ENCODE measurements at places on chromosomes 2 and 18. TPM values are rescaled to one million over a fixed set of nuclear protein-coding genes. Genes with fewer than 3 reads are reported as not detected.

DNA sequence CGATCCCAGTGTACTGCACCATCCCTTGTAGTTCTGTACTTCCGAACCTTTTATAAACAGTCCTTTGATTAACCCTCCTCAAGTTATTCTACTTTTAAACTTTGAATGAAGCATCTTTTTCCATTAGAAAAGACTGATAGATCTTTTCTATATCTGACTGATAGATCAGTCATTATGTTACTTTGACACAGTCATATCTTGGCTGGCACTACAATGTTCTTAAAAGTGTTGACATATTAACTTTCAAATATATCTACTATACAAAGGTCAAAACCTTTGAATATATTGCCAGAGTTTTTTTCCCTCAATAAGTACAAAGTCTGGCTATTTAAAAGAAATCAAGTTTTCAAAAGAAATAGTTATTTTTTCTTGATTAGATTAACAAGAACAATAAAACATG is 35.4 kb upstream of the NABP1 start:
- H3K36me3 ChIP-seq, result no peaks in the 10 kb centered on the region
- peaks cover 13% of the 10 kb centered on the region for H3K4me1 ChIP-seq

The DCDC2C gene
- total RNA-seq, result 0.38 TPM

GRCh38 chr2:3041841-3042600 is 335.6 kb downstream of the EIPR1 start:
- H3K4me1 ChIP-seq, result peaks cover 10% of the 10 kb centered on the region
- no peak overlapping the region for H3K4me3 ChIP-seq
- no peaks in the 10 kb centered on the region for H3K36me3 ChIP-seq
- H3K27ac ChIP-seq, result peak overlapping the region; percentile 60
- no peak for DNase-seq
- H3K27me3 ChIP-seq, result no peaks in the 10 kb centered on the region

GRCh38 chr18:22912835-22913234 is 20.3 kb upstream of the RBBP8 start:
- no peaks in the 10 kb centered on the region for H3K27me3 ChIP-seq
- no peaks in the 10 kb centered on the region for H3K36me3 ChIP-seq

- peaks cover 62% of the 10 kb centered on the region for H3K4me1 ChIP-seq
- no peak overlapping the region for H3K4me3 ChIP-seq
- no peaks in the 10 kb centered on the region for H3K27me3 ChIP-seq
- no peaks in the 10 kb centered on the region for H3K36me3 ChIP-seq
- no peak overlapping the region for H3K27ac ChIP-seq
- DNase-seq, result no peak
Observed at GRCh38 chr2:2707206-2707991, 376.3 kb upstream of the MYT1L start.

DNA sequence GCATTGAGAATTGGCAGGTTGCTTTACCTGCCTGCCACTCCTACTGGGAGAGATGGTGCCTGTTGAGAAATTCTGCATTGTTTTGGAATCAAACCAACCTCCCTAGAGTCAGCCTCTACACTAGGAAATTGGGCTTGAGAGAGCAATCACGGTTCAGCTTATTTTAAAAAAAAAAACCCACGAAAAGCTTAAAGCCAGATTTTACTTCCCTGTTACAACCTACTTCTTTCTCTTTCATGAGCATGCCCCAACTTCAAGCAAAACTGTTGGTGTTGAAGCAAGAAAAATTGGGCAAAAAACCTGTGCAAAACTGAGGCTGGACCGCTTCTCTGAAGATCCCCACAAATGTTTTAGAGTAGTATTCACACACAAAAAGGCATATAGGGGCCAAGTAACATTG is 134.6 kb upstream of the ZEB2 start:
- H3K27me3 ChIP-seq, result no peaks in the 10 kb centered on the region

DNA sequence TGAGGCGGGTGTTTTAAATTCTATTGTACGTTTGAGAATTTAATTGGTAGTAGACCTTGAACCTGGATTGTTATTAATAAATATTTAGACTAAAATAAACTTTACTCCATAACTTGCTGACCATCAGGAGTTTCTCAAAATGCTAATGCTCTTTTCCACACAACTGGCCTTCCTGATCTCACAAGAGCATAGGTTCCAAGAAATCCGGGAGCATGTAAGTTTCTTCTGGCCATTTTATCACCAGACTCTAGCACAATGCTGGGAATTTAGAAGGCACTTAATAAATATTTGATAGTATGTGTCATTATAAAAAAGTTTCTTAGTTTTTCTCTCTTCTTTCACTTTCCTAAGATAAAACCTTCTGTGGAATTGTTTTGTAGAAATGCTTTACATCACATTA is 2047.1 kb downstream of the SUCLG1 start:
- no peaks in the 10 kb centered on the region for H3K36me3 ChIP-seq
- H3K4me3 ChIP-seq, result no peak overlapping the region
- no peak for DNase-seq
- H3K27me3 ChIP-seq, result no peaks in the 10 kb centered on the region

The RAB27B gene
- 1.5 TPM for total RNA-seq

GRCh38 chr2:231188506-231189170 is 9.8 kb upstream of the ARMC9 start:
- H3K27ac ChIP-seq, result no peak overlapping the region
- no peak overlapping the region for H3K4me3 ChIP-seq
- peaks cover 6% of the 10 kb centered on the region for H3K27me3 ChIP-seq
- no peaks in the 10 kb centered on the region for H3K36me3 ChIP-seq
- no peak for DNase-seq

The GAREM2 gene
- 0.71 TPM for total RNA-seq

DNA sequence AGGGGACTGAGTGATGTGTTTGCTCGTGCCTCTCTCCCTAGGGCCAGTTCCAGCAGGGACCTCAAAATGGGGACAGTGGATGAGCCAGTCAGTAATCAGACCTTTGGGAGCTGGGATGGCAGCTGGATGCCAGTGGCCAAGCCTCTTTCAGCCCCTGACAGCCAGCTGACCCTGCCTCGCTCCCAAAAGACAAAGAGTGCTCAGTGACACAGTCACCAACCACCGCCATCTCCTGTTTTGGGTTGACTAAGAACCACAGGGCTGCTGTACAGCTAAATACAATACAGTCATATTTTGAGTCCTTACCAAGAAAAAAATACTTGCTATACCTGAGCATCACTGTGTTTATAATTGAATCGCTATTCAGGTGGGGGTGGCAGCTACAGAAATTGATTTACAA is 75.7 kb downstream of the POU3F3 start:
- no peak overlapping the region for H3K27ac ChIP-seq
- no peaks in the 10 kb centered on the region for H3K36me3 ChIP-seq
- H3K4me3 ChIP-seq, result no peak overlapping the region
- no peaks in the 10 kb centered on the region for H3K27me3 ChIP-seq
- no peaks in the 10 kb centered on the region for H3K4me1 ChIP-seq

GRCh38 chr2:73593680-73594079 is 48.5 kb downstream of the NAT8 start:
- H3K27ac ChIP-seq, result no peak overlapping the region
- H3K27me3 ChIP-seq, result no peaks in the 10 kb centered on the region
- H3K4me1 ChIP-seq, result no peaks in the 10 kb centered on the region

GRCh38 chr2:230244211-230244610 is 18.7 kb downstream of the SP140 start:
- no peak for DNase-seq
- no peak overlapping the region for H3K27ac ChIP-seq
- H3K27me3 ChIP-seq, result no peaks in the 10 kb centered on the region
- H3K36me3 ChIP-seq, result no peaks in the 10 kb centered on the region

- H3K27me3 ChIP-seq, result no peaks in the 10 kb centered on the region
- no peak for DNase-seq
- no peak overlapping the region for H3K27ac ChIP-seq
- no peak overlapping the region for H3K4me3 ChIP-seq
- H3K36me3 ChIP-seq, result no peaks in the 10 kb centered on the region
Observed at GRCh38 chr2:152814475-152815030, 96.1 kb downstream of the ARL6IP6 start.

The POTEC gene
- total RNA-seq, result not detected

The PAIP2B gene
- 3.0 TPM for total RNA-seq

DNA sequence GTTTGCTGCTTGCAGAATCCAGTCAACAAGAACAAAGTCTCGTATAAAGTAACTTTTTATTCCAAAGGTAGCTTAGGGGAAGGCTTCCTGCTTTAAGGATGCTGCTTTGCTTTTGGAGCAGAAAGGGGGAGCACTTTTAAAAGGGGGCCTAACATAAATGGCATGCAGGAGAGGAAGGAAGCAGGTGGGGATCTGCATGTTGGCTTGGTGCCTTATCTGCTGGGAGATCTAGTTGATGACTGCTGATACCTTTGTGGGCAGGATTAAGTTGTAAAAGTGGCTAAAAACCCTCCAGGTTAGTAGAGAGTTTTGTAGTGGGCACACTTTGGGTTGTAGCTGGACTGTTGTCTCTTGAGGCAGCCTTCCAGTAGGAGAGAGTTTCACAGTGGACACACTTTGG is 22.5 kb downstream of the UBR3 start:
- H3K4me1 ChIP-seq, result no peaks in the 10 kb centered on the region
- H3K27me3 ChIP-seq, result no peaks in the 10 kb centered on the region

GRCh38 chr2:27324720-27325119 is 1.8 kb upstream of the MPV17 start:
- H3K27me3 ChIP-seq, result no peaks in the 10 kb centered on the region
- no peak overlapping the region for H3K27ac ChIP-seq
- H3K4me3 ChIP-seq, result no peak overlapping the region
- H3K4me1 ChIP-seq, result peaks cover 14% of the 10 kb centered on the region

The NTSR2 gene
- total RNA-seq, result not detected

DNA sequence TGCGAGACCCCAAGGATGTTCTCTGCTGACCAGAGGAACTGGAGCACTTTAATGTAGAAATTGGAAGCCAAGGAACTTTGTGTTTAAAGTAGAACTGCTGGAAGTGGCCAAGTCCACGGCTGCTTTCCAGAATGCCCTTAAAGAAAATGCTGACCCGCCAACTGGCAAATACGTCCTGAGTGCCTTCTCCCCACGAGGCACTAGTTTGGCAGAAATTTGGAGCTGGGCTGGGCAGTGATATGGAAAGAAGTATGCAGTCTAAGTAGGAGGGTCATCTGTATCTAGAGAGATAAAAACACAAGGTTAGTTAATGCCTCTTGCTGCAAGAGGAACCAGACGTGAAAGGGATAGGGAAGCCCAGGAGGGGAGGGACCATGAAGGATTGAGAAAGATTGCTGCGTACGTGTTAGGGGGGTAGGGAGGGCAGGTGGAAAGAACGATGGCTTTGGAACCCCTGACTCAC is 59.3 kb upstream of the RFX8 start:
- H3K36me3 ChIP-seq, result no peaks in the 10 kb centered on the region
- H3K27ac ChIP-seq, result no peak overlapping the region
